ENCODE measurements at places on chromosomes 2 and 18. TPM values are rescaled to one million over a fixed set of nuclear protein-coding genes. Genes with fewer than 3 reads are reported as not detected.

Gene ASB18
- total RNA-seq = not detected

Gene CCDC74B
- total RNA-seq = 0.78 TPM

DNA sequence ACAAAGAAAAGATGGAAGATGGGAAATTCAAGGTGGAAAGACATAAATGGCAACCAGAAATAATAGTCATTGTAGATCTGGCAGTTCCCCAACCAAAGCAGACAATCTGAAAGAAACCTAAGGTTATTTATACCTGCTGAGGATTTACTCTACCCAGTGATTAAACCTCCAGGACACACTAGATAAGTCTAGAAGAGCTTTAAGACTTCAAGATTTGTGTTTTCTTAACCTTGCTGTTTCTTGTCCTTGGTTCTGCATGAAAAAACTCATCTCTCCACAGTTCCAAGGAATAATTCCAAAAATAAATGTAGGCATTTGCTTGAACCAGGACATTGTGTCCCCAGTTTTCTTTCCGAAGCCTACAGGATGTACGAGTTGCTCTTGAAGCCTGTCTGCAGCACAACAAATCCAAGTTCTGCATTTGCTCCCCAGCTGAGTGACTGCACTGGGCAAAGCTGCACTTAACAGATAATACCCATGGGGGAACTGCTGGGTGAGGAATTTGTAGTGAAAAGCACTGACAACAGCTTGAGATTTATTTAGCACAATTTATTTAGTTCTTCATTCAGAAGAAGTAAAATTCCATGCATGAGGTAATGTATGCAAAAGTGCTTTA, 19.8 kb downstream of the DTNA start:
- H3K36me3 ChIP-seq = no peaks in the 10 kb centered on the region
- H3K27me3 ChIP-seq = no peaks in the 10 kb centered on the region
- H3K4me3 ChIP-seq = no peak overlapping the region
- no peak for DNase-seq

DNA sequence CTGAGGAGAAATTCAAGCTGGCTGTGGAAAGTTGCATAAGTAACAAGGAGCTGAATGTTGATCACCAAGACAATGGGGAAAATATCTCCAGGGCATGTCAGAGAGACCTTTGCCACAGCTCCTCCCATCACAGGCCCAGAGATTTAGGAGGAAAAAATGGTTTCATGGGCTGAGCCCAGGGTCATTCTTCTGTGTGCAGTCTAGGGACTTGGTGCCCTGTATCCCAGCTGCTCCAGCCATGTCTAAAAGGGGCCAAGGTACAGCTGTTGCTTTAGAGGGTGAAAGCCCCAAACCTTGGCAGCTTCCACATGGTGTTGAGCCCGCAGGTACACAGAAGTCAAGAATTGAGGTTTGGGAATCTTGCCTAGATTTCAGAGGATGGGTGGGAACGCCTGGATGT, 439.8 kb upstream of the HNRNPA3 start:
- no peaks in the 10 kb centered on the region for H3K27me3 ChIP-seq
- no peak overlapping the region for H3K27ac ChIP-seq
- H3K4me3 ChIP-seq = no peak overlapping the region
- no peak for DNase-seq
